ENCODE measurements at places on chromosomes 7 and 10.

GRCh38 chr10:113411456-113411855 is 141.4 kb upstream of the HABP2 start:
- no peak for DNase-seq

GRCh38 chr7:43018446-43018845 is 86.3 kb downstream of the MRPL32 start:
- no peak for DNase-seq

GRCh38 chr7:517774-518629 is 1.6 kb downstream of the PDGFA start:
- no peak for DNase-seq

- no peak for DNase-seq
These were observed 1023.6 kb downstream of the XPNPEP1 start for GRCh38 chr10:108899670-108900069.

GRCh38 chr7:106281585-106282318 is 3.0 kb downstream of the NAMPT start:
- DNase-seq: no peak

GRCh38 chr10:95280637-95281036 is 10.2 kb downstream of the PDLIM1 start:
- no peak for DNase-seq

GRCh38 chr7:69067397-69067796 is 530.9 kb upstream of the AUTS2 start:
- no peak for DNase-seq

GRCh38 chr7:47581804-47582763 is at the start of gene TNS3:
TSS of gene TNS3 (minus strand) at chr7:47582111. CDS start at chr7:47439636, 142,475 bp downstream.
- no peak for DNase-seq
